ENCODE measurements at places on chromosomes 6 and 20. TPM values are rescaled to one million over a fixed set of nuclear protein-coding genes. Genes with fewer than 3 reads are reported as not detected.

POM121L2 gene
- not detected for total RNA-seq

- DNase-seq = no peak
These were observed 5.4 kb downstream of the PCNA start for GRCh38 chr20:5114403-5114802.

MYMX gene
- total RNA-seq = not detected

ENPP5 gene
- total RNA-seq = 0.23 TPM

DNA sequence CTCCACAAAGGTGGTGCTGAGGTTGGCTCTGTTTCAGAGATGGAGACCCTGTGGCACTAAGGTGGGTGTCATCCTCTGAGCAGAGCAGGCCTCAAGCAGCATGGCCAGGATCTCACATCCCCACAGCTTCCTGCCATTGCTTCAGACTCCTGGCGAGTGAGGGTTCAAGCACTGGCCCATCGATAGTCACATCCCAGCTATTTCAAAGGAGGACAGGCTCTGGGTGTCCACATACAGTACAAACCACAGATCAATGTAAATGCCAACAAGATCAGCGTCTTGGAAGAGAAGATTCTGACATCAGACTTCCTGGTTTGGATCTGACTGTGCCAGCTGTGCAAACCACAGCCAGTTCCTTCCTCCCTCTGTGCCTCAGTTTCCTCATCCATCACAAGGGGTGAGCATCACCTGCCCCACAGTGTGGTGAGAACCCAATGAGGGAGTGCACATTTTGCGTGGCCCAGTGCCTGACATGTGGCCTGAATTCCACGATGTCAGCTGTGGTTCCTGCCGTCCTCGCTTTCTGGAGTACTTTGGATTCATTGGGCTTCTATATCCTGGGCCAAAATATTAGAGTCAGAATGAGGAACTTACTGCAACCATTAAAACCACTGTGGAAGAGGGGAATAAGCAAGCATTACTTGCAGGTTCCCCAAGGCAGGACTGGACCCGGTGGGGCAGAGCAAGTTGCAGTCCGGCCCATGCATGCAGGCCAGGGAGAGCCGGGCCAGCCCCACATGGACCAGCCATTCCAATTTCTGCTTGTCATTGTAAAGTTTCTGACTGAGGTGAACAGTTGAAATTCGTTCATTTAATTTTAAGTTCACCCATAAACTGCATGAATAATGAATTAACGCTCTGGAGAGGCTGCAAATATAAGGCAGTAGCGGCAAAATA lies 236.0 kb downstream of the TTLL2 start:
- no peak for DNase-seq

DNA sequence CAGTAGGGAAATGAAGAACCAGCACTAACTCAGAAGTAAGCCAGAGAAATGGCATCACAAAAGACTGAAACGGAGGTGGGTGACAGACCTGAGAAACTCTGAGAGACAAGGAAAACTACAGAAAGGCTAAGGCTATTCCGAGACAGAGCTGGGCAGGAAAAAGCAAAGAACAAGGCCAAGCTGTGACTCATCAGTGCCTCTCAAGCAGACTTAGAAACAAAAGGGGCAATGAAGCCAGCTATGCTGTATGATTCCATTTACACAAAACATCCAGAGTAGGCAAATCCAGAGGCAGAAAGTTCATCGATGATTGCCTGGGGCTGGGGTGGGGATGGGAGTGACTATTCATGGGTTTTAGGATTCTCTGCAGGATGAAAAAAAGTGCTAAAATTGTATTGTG lies 50.0 kb downstream of the SLC23A2 start:
- no peak for DNase-seq

DNA sequence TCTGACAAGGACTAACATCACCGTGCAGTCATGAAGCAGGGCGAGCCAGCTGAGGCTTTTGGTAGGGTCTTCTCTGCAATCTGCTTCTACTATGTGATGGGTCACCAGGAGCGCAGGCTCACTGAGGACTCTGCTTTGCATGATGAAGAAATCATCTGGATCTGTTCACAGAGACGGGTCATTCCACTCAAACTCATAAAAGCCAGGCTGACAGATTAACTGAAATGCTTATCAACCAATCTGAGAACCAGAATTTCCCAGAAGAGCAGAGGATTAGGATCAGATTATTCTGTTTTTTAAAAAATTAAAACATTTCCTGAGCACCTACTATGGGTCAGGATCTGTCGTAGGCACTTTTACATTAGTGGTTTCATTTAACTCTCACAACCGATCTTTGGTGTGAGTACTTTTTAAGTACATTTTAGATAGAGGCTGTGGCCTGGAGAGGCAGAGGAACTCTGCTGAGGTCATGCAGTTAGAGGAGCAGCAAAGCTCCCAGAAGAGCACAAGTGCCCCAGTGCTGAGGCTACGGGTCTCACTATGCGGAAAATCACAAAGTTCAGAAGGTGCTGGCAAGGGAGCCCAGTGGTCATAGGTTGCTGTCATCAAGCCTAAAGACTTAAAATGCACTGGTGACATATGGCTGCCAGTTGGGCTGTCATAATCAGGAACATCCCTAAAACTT lies 109.1 kb downstream of the BACH2 start:
- peak; percentile 35 for DNase-seq

- no peak for DNase-seq
These were observed 32.1 kb downstream of the KIAA1755 start for GRCh38 chr20:38228436-38228835.

TIAM2 gene
- total RNA-seq = 5.6 TPM

DNA sequence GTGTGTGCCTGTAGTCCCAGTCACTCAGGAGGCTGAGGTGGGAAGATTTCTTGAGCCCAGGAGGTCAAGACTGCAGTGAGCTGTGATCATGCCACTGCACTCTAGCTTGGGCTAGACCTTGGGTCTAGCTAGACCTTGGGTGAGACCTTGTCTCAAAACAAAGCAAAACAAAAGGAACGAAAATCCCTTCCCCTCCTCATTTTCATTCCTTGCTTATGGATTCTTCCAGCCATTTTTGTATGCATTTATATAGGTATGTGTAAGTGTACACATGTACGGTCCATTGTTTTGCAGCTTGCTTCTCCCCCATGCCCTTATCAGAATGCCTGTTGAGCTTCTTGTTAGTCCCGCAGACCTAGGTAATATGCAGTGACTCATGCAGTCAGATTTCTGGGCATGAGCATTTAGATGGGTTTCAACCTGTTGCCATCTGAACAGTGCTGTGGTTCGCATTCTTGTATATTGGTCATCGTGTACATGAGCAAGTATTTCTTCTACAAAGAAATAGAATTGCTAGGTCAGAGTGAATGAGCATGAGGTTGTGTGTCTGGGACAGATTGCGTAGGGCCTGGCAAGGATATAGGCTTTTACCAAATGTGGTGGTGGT lies 73.2 kb downstream of the ATRN start:
- DNase-seq = no peak

DNA sequence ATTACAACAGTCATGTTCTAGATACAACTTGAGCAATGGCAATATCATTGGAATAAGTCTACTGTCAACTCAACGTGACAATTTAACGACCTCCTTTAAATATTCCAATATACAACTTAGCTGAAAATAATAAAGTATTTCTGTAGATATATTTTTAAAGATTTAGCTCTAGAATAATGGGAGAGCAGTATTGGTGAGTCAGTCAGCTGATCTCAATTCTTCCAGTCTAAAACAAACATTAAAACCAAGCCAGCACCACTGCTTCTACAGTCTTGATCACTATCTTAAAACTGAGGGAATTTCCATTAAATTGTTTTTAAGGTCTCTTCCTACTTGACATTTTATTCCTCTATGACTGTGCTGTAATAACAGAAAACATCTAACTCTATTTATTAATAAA lies 38.2 kb downstream of the NOL7 start:
- no peak for DNase-seq
